ENCODE measurements at places on chromosomes 4 and X.

GRCh38 chrX:78075787-78076389 is 28.2 kb upstream of the PGK1 start:
- no peak for DNase-seq

DNA sequence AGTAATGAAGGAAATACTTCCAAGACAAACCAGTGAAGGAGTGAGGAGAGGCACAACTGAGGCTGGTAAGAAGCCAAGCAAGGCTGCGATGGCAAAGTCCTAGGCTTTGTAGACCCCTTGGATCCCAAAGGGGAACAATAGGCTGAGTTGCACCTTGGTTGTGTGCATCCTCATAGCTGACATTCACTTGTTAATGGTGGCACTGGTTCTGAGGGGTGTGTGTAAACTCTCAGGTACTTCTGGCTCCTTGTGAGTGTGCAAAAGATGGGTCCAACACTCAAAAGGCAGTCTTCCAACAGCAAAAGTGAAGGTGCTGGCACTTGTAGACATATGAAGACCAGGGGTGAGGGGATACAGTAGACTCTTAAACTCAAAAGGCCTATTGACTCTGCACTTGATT is 60.5 kb downstream of the CCNG2 start:
- DNase-seq, result no peak

DNA sequence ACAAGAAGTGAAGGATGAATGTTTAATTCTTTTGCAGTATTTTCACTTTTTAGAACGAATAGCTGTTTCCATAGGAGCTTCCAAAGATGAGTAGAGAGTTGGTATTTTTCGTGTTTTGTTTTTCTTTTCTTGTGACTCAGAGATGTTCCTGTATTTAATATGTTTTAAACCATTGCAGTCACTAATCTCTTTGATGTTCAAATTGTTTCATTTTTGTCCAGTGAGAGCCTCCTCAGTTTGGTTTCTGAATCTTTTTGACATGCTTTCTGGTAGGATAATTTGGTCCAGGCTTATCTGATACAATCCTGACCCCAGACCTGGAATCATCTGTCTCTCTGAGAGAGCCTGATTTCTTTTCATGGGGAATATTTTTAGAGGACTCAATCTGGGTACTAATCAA is 41.6 kb downstream of the BEX3 start:
- no peak for DNase-seq

DNA sequence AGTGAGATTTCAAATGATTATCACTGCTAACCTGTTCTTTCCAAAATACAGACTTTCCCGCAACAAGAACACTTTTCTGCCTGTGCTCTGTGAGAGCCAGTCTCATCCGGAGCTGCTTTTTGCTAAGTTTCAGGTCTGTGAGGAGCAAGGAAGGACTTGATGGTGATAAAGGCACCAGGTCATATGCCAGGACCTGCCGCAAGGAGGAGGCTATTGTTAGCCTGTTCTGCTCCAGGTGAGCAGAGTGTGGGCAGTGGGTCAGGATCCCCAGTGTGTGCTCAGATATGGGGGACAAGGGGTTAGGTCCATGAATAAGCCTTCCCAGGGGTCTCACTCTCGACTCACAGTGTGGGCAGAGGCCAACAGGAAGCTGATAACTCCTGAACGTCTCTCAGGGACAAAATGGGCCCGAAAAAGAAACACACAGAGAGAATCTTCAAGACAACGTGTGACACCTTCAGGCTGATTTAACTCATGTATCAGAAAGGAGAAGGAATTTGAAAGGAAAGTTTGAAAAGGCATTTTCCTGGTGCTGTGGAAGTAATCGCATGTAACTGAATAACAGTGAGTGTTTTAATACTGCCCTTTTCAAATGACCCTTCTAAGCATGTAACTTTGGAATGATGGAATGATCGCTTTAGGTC is 57.7 kb upstream of the PDLIM3 start:
- no peak for DNase-seq

DNA sequence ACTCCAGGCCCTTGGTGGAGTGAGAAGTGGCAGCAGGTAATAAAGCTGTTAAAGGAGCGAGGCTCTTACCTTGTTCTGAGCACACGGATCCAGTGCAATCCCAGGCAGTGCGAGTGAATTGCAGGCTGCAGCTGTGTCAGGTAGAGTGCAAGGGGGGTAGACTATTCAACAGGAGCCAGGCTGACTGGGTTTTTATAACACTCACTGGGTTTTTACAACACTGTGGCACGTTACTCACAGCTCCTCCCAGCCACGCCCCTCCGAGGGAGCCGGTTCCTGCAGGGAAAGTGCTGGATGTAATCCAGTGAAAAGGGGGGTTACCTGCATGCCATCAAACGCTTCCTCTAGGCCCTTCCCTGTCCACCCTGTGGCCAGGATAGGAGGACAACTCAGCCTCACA is 358 bp downstream of the FGFBP1 start:
- DNase-seq, result no peak

- DNase-seq, result no peak
Measured at GRCh38 chrX:154417157-154417556, 5.8 kb downstream of the TAFAZZIN start.

- DNase-seq, result no peak
Measured at GRCh38 chrX:29254515-29254914, 667.3 kb downstream of the IL1RAPL1 start.

GRCh38 chr4:62096881-62097280 is 896.8 kb downstream of the ADGRL3 start:
- DNase-seq, result no peak

- DNase-seq, result no peak
Measured at GRCh38 chr4:84578540-84579402, 4.2 kb upstream of the CDS1 start.

- no peak for DNase-seq
Measured at GRCh38 chr4:75065909-75066308, 133.0 kb downstream of the PARM1 start.

GRCh38 chr4:8167291-8167690 is 8.7 kb upstream of the ABLIM2 start:
- no peak for DNase-seq

GRCh38 chr4:167717495-167717894 is 374.8 kb upstream of the ANXA10 start:
- DNase-seq, result no peak

- DNase-seq, result no peak
Measured at GRCh38 chrX:154513716-154514115, 2.3 kb downstream of the FAM3A start.

GRCh38 chr4:54581807-54582206 is 76.0 kb upstream of the KIT start:
- DNase-seq, result no peak

DNA sequence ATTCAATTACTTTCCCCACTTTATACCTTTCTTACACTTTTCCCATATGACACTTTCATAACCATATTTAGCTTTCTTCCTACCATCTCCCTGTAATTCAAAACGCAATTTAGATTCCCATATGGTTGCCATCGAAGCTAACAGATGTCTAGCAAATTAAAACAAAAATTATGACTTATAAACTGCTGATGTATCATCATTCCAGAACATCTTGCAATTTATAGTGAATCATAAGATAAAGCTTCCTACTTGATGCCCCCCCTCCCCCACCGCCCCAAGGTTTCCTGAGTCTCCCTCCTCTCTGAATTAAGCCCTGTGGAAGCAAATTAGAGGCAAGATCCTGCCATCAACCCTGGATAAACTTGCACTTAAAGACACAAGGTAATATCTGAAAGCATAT is 5.4 kb downstream of the TSPAN5 start:
- DNase-seq, result no peak

Data from CD4-positive, alpha-beta T cell treated with Interleukin-1 beta for 1 hour (primary cell).